Left forelimb (tissue), 1 donor: ENCODE measurements at places on chromosomes 1 and 21.

DNA sequence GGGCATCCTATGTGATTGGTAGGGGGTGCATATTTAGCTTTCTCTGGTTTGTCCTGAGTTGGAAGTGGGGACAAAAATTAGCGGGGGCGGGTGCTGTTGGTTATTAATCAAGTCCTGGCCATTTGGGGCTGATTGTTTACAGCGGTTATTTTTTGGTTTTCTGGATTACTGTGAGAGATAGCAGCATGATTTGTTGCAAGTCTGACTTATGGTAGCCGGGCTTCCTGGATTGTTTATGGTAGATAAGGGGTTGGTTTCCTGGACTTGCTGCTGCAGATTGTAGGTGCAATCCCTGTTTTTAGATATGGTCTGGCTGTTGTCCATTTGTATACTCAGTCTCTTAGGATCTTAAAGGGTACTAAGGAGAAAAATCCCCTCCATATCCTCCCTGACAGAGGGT lies 12.1 kb upstream of the PROK1 start:
- DNase-seq, result no peak

- no peak for DNase-seq
Measured at GRCh38 chr1:180287988-180288705, 58.1 kb downstream of the LHX4 start.

- no peak for DNase-seq
Measured at GRCh38 chr1:42952303-42953001, 6.2 kb downstream of the SLC2A1 start.

- no peak for DNase-seq
Measured at GRCh38 chr1:67308136-67308535, 463 bp downstream of the IL12RB2 start.

DNA sequence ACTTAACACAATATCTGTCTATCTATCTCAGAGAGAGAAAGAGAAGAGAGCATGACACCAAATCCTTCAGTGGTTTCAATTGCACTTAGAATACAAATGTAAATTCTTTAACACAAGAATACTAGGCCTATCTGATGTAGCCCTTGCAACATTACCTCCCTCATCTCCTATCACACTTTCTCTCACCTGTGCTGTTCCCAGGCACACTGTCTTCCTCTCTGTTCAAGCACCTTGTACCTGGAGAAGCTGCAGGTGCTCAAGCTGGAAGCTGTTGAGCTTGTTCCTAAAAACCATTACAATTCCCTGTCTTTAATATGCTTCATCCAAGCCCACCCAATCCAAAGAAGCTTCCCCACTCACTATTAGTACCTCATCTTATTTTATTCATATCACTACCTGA lies 97.0 kb downstream of the GDAP2 start:
- no peak for DNase-seq

DNA sequence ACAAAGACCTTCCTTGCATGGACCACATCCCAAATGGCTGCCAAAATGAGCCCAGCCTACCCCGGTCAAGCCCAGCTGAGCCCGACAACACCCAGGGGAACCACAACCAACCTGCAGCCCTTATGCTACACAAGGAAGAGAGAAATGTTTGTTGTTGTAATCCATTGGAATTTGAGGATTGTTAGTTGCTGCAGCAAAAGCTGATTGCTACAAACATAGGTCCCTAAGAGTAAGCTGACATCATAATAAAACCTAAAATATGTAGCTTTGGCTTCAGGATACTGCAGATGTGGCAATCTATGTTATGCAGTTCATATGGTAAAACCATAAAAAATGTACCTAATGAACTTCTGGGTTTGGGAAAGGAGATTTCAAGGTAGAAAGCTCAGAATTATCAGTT lies 65.5 kb upstream of the DNAH14 start:
- no peak for DNase-seq
